ENCODE measurements at places on chromosomes 11 and 22.

DNA sequence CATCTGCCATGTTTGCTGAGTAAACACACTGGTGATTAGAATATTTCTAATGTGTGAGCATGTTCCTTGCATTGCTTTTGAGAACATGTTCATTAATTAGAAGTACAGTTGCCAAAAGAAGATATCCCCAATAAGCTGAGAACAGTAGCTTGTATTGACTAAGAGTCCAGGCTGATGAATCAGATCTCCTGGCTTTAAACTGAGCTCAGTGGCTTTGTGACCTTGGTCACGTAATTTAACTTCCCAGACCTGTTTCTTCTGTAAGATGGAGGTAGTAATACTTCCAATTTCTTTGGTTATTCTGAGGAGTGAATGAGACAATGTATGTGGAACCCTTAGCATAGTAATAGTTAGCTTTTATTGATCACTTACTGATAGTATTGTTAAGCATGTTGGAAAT is 61.9 kb downstream of the CYB5R2 start:
- DNase-seq, result peak; percentile 48

DNA sequence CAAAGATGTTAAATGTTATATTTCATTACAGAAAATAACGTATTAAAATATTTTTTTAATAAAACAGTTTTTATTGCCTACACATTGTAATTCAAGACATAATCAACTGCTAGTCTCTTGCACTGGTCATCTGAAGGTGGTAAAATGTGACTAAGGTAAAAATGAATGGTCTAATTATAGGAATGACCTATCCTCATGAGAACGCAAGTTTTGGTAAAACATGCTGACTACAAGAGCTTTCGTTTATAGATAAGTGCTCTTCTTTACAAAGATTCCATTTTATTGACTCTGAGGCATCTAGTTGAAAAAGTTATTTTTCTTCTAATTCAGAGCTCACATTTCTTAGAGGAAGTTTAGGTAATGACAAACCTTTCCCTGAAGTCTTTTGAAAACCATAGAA is 27.3 kb downstream of the LUZP2 start:
- DNase-seq, result no peak

GRCh38 chr11:8997451-8997850 is 6.3 kb downstream of the NRIP3 start:
- no peak for DNase-seq

GRCh38 chr22:20857838-20858614 is 585 bp downstream of the PI4KA start:
- peak; percentile 51 for DNase-seq

DNA sequence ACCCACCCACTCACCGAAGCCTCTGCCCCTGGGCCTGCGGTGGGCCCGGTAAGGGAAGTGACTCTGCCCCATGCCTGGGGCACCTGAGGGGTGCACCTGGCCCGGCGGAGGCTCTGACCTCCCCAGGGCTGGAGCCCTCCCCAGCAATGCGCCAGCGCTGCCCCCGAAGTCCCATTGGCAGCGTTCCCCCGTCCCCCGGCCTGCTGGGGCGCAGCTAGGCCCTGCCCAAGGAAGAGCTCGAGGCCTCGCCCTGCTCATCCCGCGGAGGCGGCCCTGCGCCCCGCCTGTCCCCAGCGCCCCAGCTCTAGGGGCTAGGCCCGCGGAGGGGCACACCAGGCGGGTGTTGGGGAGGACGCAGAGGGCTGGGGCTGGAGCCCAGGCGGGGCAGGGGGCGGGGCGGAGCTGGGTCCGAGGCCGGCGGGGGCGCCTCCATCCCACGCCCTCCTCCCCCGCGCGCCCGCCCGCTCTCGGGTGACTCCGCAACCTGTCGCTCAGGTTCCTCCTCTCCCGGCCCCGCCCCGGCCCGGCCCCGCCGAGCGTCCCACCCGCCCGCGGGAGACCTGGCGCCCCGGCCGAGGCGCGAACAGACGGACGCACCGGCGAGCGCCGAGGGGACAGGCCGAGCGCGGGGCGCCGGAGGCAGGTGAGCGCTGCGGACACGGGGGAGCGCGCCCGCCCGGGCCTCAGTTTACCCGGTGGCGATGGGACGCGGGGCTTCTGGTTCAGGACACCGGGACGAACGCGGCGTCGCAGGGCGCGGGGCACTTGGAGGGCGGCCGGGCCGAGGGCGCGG is at the start of gene EPS8L2:
TSS of gene EPS8L2 (plus strand) at position 586 of the 793 bp plus-strand sequence. CDS start 3,177 bp downstream, outside the sequence.
- DNase-seq, result no peak

Data from retinal pigment epithelial cell (primary cell).